Progenitor cell of endocrine pancreas (in vitro differentiated cells): ENCODE measurements at places on chromosomes 6 and 20.

- no peak for DNase-seq
Measured at GRCh38 chr6:139905404-139906052, 531.1 kb upstream of the CITED2 start.

- DNase-seq = no peak
Measured at GRCh38 chr20:37762716-37763485, 69.1 kb downstream of the CTNNBL1 start.

GRCh38 chr20:49999329-49999728 lies 16.5 kb downstream of the SNAI1 start:
- no peak for DNase-seq

GRCh38 chr6:140225701-140226436 lies 851.4 kb upstream of the CITED2 start:
- DNase-seq = no peak

DNA sequence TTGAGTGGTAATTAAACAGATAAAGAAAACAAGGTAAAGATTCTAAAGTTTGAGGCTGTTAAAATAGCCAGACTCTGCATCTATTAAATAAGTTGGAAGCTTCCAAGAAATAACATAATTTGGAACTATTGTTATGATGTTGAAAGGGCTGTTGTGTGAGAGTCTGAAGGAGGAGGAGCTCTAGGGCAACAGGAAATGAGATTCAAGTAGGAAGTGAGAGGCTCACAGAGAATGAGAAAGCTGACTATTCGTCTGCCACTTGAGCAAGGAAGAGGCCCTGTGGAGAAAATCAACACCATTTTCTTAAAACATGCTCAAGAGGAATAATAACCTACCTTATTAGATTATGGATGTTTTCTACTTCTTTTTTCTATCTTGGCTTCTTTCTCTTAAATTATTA lies 185.2 kb downstream of the SLC24A3 start:
- no peak for DNase-seq
